ENCODE measurements at places on chromosomes 3 and 15. TPM values are rescaled to one million over a fixed set of nuclear protein-coding genes. Genes with fewer than 3 reads are reported as not detected.

DNA sequence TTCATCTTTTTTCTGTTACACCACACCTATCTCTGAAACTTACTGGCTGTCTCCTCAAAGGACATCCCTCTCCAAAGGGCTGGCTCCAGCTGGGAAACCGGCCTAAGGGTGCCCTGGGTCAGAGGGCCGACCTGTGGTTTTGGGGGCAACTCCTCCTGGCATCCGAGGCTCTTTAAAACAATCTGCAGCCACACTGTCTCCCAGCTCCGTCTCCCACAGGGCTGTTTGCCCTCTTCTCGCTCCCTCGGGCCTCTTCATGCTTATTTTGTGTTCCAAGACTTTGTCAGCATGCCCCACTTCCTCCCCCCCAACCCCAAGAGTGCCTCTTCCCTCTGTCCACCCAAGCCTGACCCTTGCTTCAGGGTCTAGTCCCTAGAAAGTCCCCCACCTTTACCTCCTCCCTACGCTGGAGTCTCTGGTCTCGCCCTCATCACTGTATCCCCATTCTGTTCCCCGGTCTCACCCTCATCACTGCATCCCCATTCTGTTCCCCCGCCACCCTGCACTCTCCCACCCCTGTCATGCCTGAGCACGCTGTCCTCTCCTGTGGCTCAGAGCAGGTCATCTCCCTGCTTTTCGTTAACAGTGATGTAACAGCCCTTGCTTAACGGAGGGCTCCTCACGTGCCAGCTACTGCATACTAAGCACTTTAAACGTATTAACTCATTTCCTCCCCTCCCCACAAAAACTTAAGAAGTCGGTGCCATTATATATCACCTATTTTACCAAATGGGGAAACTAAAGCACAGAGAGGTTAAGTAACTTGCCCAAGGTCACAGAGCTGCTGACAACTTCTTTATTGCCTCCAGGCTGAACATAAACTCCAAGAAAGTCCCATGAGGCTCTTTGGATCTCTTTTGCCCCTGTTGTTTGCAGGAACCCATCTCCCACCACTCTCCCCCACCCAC lies 1.1 kb upstream of the CSK start:
- no peak for DNase-seq

DNA sequence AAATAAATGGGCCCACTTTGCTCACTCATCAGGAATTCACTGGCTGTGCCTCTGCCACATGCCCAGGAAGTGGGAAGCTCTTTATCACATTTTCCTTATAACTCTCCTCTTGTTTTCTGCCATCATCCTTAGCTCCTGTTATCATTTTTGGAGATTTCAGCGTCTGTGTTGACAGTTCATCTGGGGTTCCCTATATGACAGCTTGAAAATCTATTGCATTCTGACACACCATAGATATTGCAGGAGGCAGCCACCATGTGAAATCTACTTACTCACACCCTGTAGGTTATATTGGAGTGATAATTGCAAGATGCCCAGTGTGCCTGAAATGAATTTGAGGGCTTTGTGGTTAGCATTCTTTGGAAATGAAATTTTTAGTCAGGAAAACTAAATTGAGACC lies 132.9 kb downstream of the RYR3 start:
- DNase-seq: no peak

GRCh38 chr15:48636511-48636910 lies 9.0 kb downstream of the FBN1 start:
- no peak for DNase-seq

Gene DPPA2
- total RNA-seq: not detected
